Activated CD4-positive, alpha-beta T cell treated with anti-CD3 and anti-CD28 coated beads for 36 hours (primary cell): ENCODE measurements at places on chromosomes 5 and 9. TPM values are rescaled to one million over a fixed set of nuclear protein-coding genes. Genes with fewer than 3 reads are reported as not detected.

TRIM14 gene
- 59.6 TPM for total RNA-seq

DNA sequence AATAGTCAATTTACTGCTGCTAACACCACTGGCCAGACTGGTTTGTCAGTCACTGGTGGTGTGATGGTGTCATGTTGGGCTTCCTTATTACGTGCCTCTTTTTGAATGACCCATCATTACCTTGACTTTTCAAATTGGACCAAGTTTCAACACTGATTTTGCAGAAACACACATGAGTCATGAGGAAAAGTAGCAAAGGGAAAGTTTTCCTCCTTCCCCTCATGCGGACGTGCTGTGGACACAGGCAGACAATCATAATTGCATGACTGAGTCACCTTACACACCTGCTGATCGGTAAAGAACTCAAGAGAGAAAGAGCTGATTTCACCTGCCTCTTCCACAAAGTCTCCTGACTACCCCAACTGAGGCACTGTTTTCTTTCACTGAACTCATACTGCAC lies 324.5 kb downstream of the ARRDC3 start:
- H3K4me3 ChIP-seq = no peak overlapping the region
- peaks cover 25% of the 10 kb centered on the region for H3K4me1 ChIP-seq
- DNase-seq = no peak
- peaks cover 38% of the 10 kb centered on the region for H3K27me3 ChIP-seq

ASS1 gene
- 9.3 TPM for total RNA-seq

DNA sequence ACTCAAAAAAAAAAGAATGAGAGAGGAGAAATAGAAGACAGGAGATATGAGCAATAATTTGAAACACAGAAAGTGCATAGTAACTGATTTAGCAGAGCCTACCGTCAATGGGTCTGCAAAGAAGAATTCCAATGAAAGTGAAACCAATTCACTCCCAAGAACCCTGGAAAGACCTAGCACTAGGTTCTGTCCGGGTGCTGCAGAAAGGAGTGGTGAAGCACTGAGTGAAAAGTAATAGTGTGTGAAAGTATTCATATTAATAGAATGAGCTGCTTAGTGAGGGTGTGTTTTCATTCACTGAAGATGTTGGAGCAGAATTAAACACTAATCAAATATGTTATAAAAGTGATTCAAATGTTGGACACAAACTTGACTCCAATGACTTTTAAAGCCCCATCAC lies 51.3 kb upstream of the SLC30A5 start:
- peaks cover 15% of the 10 kb centered on the region for H3K4me1 ChIP-seq
- no peaks in the 10 kb centered on the region for H3K27me3 ChIP-seq
- DNase-seq = no peak
- H3K4me3 ChIP-seq = no peak overlapping the region
- H3K36me3 ChIP-seq = no peaks in the 10 kb centered on the region
- H3K27ac ChIP-seq = no peak overlapping the region

DNA sequence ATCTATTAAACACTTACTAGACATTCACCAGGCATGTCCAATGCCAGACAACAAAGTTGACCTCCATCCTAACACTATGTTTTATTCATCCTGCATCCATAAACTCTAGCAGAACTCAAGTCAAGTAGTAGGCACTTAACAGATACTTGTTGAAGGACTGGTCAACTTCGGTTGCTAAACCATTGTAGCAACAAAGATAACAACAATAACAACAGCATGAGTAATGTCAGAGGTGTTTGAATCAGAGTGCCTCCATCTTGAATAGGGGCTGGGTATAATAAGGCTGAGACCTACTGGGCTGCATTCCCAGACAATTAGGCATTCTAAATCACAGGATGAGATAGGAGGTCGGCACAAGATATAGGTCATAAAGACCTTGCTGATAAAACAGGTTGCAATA lies 180.5 kb upstream of the ZNF462 start:
- no peak for DNase-seq
- no peak overlapping the region for H3K4me3 ChIP-seq
- no peak overlapping the region for H3K27ac ChIP-seq
- H3K27me3 ChIP-seq = no peaks in the 10 kb centered on the region

DNA sequence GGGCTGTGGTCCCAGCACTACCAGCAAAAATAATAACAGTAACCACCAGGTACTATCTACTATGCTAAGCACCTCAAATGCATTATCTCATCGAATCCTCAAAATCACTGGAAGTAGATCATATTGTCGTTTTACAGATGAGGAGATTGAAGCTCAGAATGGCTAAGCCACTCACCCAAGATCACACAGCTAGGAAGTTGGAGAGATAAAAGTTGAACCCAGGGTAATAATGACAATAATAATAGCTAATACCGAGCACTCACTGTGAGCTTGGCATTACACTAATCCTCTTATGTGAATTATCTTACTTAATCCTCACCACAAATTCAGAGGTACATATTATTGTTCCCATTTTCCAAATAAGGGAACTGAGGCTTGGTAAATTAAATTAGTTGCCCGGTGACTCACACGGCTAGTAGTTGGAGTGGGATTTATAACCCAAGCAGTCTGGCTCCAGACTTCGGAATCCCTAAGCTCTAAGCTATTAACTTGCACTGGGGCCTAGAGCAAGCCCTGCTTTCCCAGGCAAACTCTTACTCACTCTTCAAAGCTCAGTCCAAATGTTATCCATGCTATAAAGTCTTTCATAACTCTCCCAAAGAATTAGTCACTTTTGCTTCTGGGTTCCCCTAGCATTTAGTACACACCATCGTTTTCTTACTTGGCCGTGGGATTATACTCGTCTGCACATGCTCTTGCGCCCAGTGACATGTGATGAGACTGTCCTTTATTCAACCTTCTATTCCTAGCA lies 3.8 kb downstream of the ARSI start:
- H3K36me3 ChIP-seq = no peaks in the 10 kb centered on the region
- peaks cover 2% of the 10 kb centered on the region for H3K4me1 ChIP-seq
- no peak for DNase-seq
- peaks cover 21% of the 10 kb centered on the region for H3K27me3 ChIP-seq
- no peak overlapping the region for H3K27ac ChIP-seq

GRCh38 chr9:114314881-114315722 lies 7.8 kb upstream of the ORM1 start:
- H3K27ac ChIP-seq = no peak overlapping the region
- H3K4me1 ChIP-seq = peaks cover 7% of the 10 kb centered on the region
- H3K4me3 ChIP-seq = no peak overlapping the region
- peaks cover 6% of the 10 kb centered on the region for H3K27me3 ChIP-seq
- no peaks in the 10 kb centered on the region for H3K36me3 ChIP-seq

- H3K4me1 ChIP-seq = peaks cover 5% of the 10 kb centered on the region
- no peaks in the 10 kb centered on the region for H3K36me3 ChIP-seq
- no peak overlapping the region for H3K4me3 ChIP-seq
- no peak for DNase-seq
- H3K27ac ChIP-seq = no peak overlapping the region
Observed at GRCh38 chr5:71695595-71695994, 23.5 kb upstream of the CARTPT start.

DNA sequence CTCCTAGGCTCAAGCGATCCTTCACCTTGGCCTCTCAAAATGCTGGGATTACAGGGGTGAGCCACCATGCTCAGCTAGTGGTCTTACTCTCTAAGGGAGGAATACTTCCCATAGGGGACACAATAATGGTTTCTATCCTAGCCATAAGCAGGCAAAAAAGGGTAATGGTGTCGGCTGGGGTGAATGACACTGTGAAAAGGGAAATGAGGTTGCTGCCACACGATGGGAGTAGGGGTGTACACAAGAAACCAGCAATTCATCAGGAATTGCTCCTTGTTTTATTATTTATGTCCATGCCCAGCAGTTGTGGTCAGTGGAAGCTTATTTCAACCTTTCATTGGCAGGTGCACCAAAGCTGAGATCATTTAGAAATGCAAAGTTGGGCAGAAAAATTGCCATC lies 70.3 kb upstream of the ZFR start:
- H3K27ac ChIP-seq = no peak overlapping the region
- no peaks in the 10 kb centered on the region for H3K27me3 ChIP-seq
- H3K36me3 ChIP-seq = no peaks in the 10 kb centered on the region
- DNase-seq = no peak
- H3K4me1 ChIP-seq = no peaks in the 10 kb centered on the region
- H3K4me3 ChIP-seq = no peak overlapping the region

PAEP gene
- total RNA-seq = not detected

NEUROG1 gene
- total RNA-seq = not detected

DNA sequence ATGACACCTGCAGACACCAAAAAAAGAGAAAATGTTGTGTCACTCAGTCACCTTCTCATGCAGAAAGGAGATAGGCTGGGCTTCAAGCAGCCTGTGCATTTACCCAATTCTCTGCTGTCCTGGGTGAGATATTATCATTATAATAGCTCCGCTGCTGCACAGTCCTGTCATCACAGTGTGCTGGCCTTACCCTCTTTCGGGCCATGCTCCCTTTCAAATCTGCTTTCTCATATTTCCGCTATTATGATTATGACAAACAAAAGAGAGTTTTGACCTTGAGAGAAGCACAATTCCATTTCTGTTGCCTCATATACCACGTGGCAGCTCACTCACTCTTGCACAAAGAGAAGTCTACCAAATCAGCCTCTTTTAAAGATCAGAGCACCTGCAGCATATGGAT lies 1350.1 kb upstream of the ACO1 start:
- no peaks in the 10 kb centered on the region for H3K36me3 ChIP-seq
- H3K4me3 ChIP-seq = no peak overlapping the region
- DNase-seq = no peak
- H3K27me3 ChIP-seq = no peaks in the 10 kb centered on the region

- H3K27ac ChIP-seq = no peak overlapping the region
- H3K4me1 ChIP-seq = peaks cover 3% of the 10 kb centered on the region
- peaks cover 17% of the 10 kb centered on the region for H3K36me3 ChIP-seq
- H3K4me3 ChIP-seq = no peak overlapping the region
- H3K27me3 ChIP-seq = no peaks in the 10 kb centered on the region
- no peak for DNase-seq
Observed at GRCh38 chr9:2179567-2179966, 164.4 kb downstream of the SMARCA2 start.

HNRNPAB gene
- 336 TPM for total RNA-seq

DNA sequence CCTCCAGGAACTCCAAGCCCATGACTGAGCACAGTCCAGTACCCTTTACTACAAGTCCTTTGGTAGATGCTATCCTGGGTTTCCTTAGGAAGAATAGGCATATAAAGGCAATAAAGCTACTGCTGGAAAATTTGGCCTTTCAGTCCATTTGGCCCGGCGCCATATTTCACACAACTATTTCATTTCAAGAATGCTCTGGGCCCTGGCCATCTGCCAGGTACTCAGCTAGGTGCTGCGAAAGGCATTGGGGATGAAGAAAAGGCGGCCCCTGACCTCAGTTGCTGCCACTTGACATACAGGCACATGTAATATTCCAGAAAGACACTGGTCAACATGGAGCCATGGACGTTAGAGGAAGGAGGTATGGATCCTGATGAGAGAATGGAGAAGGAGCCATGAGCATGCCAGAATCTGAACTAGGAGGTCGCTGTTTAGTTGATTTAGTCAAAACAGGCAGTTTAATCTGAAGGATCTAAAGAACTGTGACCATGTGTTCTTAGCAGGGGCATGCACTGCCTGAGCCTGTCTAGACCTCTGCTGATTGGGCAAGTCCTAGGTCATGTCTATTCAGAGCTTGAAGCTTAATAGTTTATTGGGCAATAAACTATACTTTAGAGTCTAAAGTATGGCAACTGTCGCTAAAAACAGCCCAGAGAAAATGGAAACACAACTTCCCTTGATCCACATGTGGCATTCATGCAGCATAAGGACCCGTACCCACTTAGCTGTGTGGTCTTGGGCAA lies 149.3 kb downstream of the MELK start:
- no peak for DNase-seq
- no peak overlapping the region for H3K27ac ChIP-seq
- H3K36me3 ChIP-seq = no peaks in the 10 kb centered on the region
- H3K4me3 ChIP-seq = no peak overlapping the region

IL33 gene
- not detected for total RNA-seq

DNA sequence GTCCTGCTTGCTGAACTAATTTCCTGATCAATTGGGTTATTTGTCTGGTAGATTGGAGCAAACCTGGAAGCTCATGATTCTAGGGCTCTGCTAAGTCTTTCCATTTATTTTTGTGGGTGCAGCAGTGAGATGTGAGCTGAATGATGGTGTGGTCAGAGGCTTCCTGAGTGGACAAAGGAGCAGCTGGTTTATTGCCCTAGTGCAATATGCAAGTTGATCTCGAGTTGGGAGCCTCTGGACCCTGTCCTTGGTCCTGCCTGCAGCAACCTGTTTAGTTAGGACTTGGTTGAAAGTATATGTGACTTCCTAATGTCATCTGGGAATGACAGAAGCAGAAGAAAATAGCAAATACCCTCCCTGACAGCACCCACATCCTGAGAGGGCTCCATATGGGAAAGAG lies 4.2 kb upstream of the UNC5A start:
- no peak overlapping the region for H3K27ac ChIP-seq
- peaks cover 7% of the 10 kb centered on the region for H3K4me1 ChIP-seq
- H3K27me3 ChIP-seq = peaks cover 43% of the 10 kb centered on the region
- H3K4me3 ChIP-seq = no peak overlapping the region
- H3K36me3 ChIP-seq = no peaks in the 10 kb centered on the region
- no peak for DNase-seq

- H3K36me3 ChIP-seq = no peaks in the 10 kb centered on the region
- H3K27ac ChIP-seq = no peak overlapping the region
- no peak overlapping the region for H3K4me3 ChIP-seq
- DNase-seq = no peak
Observed at GRCh38 chr5:111063709-111064322, 7.7 kb upstream of the TSLP start.

GRCh38 chr5:7405277-7405676 lies 9.3 kb downstream of the ADCY2 start:
- H3K27ac ChIP-seq = no peak overlapping the region
- H3K4me3 ChIP-seq = no peak overlapping the region
- H3K27me3 ChIP-seq = peaks cover 4% of the 10 kb centered on the region
- DNase-seq = no peak
- H3K4me1 ChIP-seq = no peaks in the 10 kb centered on the region
- H3K36me3 ChIP-seq = no peaks in the 10 kb centered on the region

DNA sequence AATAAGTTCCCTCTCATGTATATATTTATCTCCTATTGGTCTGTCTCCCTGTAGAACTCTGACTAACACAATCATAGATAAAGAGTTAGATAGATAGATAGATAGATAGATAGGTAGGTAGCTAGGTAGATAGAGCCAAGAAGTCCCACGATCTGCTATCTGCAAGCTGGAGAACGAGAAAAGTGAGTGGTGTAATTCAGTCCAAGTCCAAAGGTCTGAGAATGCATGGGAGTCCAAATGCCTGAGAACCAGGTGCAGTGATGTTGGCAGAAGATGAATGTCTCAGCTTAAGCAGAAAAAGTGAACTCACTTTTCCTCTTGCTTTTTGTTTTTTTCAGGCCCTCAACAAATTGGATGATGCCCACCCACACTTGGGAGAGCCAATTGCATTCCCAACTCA lies 37.7 kb upstream of the ZFR start:
- no peak overlapping the region for H3K27ac ChIP-seq
- DNase-seq = no peak
- no peak overlapping the region for H3K4me3 ChIP-seq
- H3K27me3 ChIP-seq = no peaks in the 10 kb centered on the region

BRD3OS gene
- 15.1 TPM for total RNA-seq

GRCh38 chr9:107768224-107768623 lies 278.7 kb upstream of the KLF4 start:
- no peaks in the 10 kb centered on the region for H3K4me1 ChIP-seq
- DNase-seq = no peak
- no peaks in the 10 kb centered on the region for H3K36me3 ChIP-seq
- H3K27me3 ChIP-seq = no peaks in the 10 kb centered on the region
- H3K27ac ChIP-seq = no peak overlapping the region

GRCh38 chr5:25948278-25948677 lies 1090.1 kb downstream of the CDH9 start:
- H3K4me3 ChIP-seq = no peak overlapping the region
- no peaks in the 10 kb centered on the region for H3K27me3 ChIP-seq
- no peaks in the 10 kb centered on the region for H3K36me3 ChIP-seq
- no peak overlapping the region for H3K27ac ChIP-seq
